ENCODE measurements at places on chromosomes 1 and 21.

- peak; percentile 9 for DNase-seq
Observed at GRCh38 chr1:65265651-65266351, 43.5 kb upstream of the DNAJC6 start.

GRCh38 chr1:11245248-11245647 is 17.1 kb downstream of the MTOR start:
- no peak for DNase-seq

DNA sequence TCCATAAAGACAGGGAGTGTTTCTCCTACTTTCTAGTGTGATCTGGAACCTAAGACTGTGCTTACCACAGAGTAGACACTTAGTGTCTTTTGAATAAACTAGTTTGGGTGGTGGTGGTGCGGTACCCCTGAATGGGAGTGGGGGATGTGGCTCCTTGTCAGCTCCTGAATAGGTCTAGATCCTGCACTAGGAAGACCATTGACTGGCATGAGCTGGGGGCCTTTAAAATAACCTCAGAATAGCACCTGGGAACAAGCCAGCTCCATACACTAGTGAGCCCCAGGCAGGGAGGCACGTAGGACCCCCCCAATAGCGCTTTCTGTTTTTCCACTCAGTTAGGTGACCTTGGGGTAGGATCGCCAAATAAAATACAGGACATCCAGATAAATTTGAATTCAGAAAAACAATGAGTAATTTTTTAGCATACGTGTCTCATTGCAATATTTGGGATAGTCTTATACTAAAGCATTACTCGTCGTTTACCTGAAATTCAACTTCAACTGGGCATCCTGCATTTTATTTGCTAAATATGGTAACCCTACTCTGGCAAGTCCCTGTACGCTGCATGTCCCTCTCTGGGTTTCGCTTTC is 45.6 kb downstream of the AZIN2 start:
- DNase-seq: no peak

GRCh38 chr1:22600071-22600816 is 36.2 kb upstream of the C1QA start:
- DNase-seq: no peak

DNA sequence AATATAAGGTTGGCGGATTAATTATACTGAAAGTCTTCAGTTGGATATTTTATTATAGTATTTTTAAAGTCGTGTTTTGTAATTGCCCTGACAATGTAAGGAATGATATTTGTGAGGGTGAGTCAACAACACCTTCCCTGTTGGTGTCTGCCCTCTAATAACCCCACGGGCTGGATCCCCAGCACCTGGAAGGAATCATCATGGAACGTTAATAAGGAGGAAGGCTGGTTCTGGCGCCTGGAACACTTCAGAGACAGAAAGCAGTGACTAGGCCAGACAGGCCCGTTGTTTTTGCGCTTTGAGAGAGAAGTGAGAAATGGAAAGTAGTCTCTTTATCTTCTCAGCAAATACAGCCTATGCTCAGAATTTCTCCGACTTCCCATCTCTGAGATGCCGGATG is 31.6 kb downstream of the TEX35 start:
- no peak for DNase-seq

DNA sequence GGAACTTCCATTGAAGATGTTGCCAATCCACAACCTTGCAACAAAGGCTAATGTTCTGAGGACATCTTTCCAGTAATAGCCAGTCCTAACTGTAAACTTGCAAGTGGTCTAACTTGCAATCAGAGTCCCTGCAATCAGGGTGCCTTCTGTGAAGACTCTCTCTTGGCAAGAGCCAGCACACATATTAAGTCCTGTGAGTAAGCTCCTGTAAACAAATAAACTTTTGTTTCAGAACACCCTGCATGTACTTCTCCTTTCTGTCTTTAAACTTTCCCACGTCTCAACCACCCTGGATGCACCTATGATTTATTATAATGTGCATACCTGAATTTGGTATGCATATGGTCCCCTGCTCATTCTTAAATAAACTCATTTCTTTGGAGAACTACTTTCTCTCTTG is 9.1 kb downstream of the GBP7 start:
- DNase-seq: no peak

DNA sequence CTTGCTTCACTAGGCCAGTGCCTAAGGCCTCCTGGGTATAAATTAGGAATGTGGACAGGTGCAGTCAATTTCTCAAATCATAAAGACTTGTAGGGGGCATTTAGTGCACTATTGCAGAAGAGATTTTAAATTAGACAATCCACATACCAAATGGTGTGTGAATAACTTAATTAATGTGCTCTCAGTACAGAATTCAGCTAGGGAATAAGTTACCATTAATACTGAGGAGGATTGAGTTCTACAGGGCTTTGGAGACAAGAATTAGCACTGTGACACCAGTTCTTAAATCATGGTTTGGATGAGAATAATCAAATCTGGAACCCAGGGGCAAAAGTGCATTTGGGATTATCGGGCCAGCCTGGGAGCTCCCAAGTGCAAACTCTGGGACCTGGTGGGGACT is 1.7 kb downstream of the SYPL2 start:
- no peak for DNase-seq

GRCh38 chr1:83555871-83556270 is 443.1 kb downstream of the TTLL7 start:
- DNase-seq: no peak

DNA sequence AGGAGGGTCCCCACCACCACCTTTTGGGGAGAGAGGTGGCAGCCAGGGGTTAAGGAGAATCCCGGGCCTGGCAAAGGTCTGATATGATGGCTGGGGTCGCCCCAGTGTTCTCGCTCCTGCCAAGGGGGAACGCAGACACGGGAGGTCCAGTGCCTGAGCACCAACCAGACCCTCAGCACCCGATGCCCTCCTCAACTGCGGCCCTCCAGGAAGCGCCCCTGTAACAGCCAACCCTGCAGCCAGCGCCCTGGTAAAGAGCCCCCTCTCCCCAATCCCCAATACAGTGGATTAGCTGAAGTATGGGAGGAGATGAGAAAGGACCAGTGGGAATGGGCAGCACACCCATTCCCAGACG is 10.4 kb downstream of the ADAMTSL4 start:
- DNase-seq: no peak

DNA sequence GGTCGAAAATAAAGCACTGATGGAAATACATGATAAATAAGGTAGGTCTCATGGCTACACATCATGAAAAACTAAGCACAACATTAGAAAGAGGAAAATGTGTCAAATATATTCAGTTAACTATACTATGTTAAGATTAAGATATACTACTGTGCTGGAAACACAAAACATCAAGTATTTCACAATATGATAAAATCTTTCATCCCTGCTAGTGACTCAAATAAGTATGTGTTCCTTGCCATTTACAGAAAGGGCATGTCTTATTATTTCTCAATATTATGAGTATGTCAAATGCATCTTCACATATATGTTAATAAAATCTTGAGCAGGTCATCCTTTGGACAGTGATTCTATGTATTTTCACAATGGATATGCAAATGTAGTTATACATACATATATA is 1260.1 kb upstream of the ADGRL2 start:
- DNase-seq: no peak

- no peak for DNase-seq
Observed at GRCh38 chr1:74548961-74549750, 36.7 kb upstream of the LRRC53 start.

DNA sequence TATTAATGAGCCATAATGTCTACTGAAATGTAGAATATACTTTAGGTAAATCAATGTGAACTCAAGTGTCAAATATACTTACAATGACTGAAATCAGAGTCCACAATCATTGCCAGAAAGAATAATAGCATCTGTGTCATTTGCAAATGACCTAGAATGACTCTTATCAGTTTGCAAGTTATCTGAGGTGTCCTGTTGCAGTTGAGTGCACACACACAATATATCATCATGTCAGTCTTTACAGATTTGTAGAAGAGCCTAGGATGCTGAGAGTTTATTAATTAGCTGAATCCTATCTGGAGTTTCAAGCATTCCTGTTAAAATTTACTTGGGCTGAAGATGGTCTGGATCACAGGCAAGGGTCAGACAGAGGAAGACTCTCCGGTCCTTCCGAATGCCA is 324.0 kb upstream of the GREM2 start:
- DNase-seq: no peak

DNA sequence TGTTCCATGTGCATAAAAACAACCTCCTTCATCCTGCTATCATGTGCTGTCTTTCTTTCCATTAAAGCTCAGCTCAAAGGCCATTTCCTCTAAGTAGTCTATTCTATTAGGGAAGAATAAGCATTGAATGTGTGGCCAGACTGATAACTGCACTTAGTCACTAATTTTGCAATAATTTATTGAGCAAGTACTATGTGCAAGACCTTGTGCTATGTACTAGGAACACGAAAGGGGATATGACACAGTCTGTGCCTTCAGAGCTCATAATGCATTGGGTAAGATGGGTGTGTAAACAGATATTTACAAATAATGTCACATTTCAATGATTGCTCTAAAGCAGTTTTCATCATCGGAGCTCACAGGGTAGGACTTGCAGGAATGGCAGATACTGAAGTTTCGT is 54.2 kb downstream of the NMNAT2 start:
- no peak for DNase-seq
